ENCODE measurements at places on chromosomes 2 and 18.
A peak's percentile ranks its signal among the peaks of the same experiment; 100 is the strongest.

DNA sequence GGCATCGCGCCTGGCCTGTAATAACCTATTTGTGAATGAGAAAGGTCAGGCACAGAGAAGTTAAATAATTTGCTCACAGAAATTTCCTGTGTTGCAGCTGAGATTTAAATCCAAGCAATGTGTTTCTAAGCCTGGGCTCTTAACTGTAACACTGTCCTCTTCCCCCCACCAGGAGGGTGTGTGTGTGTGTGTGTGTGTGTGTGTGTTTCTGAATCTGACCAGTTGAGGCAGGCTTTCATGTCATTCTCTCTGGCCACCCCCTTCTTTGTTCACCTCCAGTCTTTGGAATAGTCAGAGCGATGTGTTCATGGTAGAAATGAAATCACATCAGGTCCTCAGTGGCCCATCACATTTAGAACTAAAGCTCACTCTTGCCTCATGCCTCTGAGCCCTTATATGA, 81.2 kb downstream of the NEDD4L start:
- peak; percentile 31 for DNase-seq

DNA sequence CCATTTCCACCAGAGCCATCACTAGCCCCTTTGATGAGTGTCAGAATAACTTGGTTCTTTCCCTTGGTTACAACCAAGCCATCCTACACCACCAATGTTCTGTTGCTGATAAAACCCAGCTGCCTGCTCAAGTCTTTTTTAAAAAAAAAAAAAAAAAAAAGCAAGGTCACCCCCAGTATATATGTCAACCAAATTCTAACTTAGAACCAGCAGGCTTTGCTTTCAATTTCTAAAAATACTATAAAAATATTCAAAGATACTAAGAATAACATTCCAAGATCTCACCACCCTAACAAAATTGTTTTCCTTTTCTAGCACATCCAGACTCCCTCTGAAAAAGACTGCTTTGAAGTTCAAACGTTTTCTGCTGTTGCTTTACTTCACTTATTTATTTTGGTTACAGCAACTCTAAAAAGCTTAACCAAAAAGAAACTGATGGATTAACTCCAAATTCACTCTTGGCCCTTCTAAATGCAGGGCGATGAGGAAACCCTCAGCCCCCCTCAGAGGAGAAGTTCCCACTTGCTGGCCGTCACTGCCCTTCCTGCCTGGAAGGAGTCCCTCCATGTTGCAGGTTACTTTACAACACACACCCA, 10.9 kb downstream of the UXS1 start:
- DNase-seq: no peak

DNA sequence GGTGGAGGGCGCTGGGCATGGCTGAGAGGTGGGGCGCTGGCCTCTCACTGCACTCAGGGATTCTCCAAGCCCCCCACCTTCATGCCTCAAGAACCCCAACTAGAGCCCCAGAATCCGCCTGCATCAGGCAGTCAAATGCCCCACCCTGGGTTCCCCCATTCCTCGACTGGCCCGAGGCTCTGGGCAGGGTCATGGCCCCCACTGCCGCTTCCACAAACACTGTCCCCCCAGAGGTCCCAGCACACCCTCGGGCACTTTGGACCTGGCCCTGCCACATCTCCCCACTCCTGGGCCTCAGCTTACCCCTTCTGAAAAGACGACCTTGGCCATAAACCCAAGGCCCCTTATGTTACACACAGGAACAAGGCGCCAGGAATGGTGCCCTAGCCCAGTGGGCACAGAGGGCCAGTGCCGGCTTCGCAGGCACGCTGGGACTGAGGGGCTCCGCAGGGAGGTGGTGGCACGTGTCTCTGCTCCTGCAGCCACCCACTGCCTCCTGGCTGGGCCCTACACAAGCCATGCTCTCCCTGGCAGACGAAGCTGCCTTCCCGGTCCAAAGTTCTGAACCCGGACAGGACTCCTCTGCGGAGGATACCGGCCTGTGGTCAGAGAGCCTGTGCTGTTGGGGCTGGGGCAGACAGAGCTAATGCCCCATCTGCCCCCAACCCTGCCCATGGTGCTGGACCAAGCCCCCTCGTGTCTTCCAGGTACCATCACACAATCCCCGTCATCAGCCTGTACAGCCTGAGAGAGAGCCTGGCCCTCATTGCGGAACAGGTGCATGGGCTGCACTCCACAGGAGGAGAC, 6.8 kb downstream of the AGXT start:
- DNase-seq: no peak

DNA sequence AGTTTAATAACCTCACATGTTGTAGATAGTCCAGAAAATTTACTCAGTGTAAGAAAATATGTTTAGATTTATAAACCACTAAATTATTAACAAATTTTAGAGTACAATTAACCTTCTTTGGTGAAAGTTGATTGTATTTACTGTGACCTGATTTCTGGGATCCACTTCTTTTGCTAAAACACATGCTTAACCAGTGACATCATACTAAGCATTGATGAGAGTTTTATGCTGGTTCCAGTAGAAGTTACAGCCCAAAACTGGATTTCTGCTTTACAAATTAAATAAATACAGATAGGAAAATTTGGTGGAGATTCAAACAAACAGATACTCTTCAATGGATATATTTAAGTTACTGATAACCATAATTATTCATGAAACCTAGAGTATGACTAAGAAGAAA, 40.9 kb downstream of the RBBP8 start:
- DNase-seq: no peak

- no peak for DNase-seq
Observed at GRCh38 chr2:98508709-98509066, 64.0 kb downstream of the INPP4A start.
